ENCODE measurements at places on chromosomes 11 and 22. TPM values are rescaled to one million over a fixed set of nuclear protein-coding genes. Genes with fewer than 3 reads are reported as not detected.

- peak overlapping the region; percentile 100 for H3K27ac ChIP-seq
- peaks cover 60% of the 10 kb centered on the region for H3K4me1 ChIP-seq
- no peak overlapping the region for H3K4me3 ChIP-seq
Measured at GRCh38 chr22:35303029-35303624, 3.4 kb downstream of the TOM1 start.

GRCh38 chr11:36214976-36215692 lies 74.1 kb downstream of the COMMD9 start:
- no peaks in the 10 kb centered on the region for H3K27me3 ChIP-seq
- H3K36me3 ChIP-seq = no peaks in the 10 kb centered on the region
- no peak overlapping the region for H3K4me3 ChIP-seq
- no peak overlapping the region for H3K27ac ChIP-seq
- no peak for DNase-seq
- no peaks in the 10 kb centered on the region for H3K4me1 ChIP-seq

DNA sequence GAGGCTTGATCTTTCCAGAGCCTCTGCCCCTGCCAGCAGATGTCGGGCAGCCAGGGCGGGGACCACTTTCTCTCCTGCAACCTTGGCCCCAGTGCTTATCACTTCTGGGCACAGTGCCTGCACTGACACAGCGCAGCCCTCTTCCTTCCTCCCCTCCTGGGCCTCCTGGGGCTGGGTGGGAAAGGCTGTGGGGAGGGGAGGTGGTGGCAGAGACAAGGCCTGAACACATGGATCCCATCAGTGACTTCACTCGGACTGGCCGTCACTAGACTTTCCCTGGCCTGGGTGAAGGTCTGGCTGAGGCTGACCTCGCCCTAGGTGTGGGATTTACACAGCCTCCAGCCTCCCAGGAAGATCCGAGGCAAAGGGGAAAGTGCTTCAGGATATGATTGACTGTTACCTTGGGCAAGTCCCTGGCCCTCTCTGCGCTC lies 68.1 kb downstream of the LRRC32 start:
- peak; percentile 85 for DNase-seq
- peaks cover 30% of the 10 kb centered on the region for H3K4me1 ChIP-seq
- no peaks in the 10 kb centered on the region for H3K27me3 ChIP-seq
- H3K36me3 ChIP-seq = no peaks in the 10 kb centered on the region

DNA sequence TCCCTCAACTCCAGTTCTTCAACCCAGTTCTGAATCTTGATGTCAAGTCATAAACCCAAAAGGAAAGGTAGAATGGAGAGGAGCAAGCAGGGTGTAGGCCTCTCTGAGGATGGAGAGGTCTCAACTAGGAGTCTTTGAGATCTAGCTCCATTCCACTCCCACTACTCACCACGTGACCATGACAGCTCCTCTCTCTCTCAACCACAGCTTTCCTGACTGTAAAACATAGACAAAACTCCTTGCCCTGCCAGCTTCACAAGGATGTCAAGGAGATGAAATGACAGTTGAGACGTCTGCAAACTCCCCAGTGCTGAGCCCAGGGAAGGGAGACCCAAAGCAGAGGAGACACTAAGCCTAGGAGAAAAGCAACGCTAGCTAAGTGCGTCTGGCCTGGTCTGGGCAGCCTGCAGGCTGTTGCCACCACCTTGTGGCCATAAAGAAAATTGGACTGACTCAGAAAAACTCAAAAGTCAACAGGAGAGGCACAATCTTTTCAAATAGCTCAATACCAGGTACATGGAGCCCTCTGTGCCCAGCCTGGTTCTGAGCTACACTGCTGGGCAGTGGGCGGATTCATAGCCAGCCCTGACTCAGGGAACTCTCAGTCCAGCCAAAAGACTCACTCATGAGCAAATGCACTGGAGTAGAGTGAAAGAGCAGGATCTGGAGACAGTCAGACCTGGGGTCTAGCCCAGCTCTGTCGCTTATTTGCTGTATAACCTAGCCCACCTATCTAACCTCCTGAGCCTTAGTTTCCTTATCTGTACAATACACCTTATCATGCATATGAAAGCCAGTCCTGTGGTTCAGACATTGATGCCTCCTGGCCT lies 3.4 kb downstream of the CLPB start:
- H3K27ac ChIP-seq = no peak overlapping the region
- peaks cover 14% of the 10 kb centered on the region for H3K4me1 ChIP-seq
- H3K36me3 ChIP-seq = peaks cover 16% of the 10 kb centered on the region
- H3K27me3 ChIP-seq = no peaks in the 10 kb centered on the region

DNA sequence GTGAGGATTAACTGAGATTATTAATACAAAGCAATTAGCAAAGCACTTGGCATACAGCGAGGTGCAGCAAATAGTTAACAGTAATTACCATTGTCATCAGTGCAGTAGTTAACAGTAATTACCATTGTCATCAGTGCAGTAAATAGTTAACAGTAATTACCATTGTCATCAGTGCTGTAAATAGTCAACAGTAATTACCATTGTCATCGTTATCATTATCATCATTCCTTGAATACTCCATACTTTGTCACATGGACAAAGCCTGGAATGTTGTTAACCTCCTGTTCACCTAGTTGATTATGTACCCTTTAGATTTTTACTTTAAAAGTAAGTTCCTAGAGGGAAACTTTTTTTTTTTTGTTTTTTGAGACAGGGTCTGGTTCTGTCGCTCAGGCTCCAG lies 19.5 kb upstream of the LYVE1 start:
- no peak for DNase-seq
- no peak overlapping the region for H3K4me3 ChIP-seq
- H3K27me3 ChIP-seq = no peaks in the 10 kb centered on the region
- peak overlapping the region; percentile 80 for H3K27ac ChIP-seq

GRCh38 chr11:88345408-88345807 lies 7.9 kb upstream of the CTSC start:
- peaks cover 16% of the 10 kb centered on the region for H3K4me1 ChIP-seq
- H3K27me3 ChIP-seq = no peaks in the 10 kb centered on the region
- no peak overlapping the region for H3K4me3 ChIP-seq
- peak overlapping the region; percentile 21 for H3K27ac ChIP-seq

DNA sequence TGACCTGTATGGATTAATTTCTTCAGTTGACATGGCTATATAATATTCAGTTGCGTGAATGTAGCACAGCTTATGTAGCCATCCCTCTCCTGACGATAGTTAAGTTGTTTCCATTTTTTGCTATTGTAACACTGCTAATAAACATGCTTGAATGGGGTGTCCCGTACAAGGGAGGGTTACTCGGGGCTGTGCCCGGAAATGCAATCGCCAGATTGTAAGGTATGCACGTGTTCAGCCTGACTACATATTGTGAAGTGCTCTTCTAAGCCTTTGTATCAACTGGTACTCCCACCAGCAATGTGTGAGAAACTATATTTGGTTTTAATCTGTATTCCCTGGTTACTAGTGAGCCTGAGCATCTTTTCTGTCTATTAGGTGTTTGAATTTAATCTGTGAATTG lies 16.1 kb downstream of the ST3GAL4 start:
- H3K36me3 ChIP-seq = no peaks in the 10 kb centered on the region
- no peaks in the 10 kb centered on the region for H3K27me3 ChIP-seq
- no peak overlapping the region for H3K27ac ChIP-seq
- H3K4me3 ChIP-seq = no peak overlapping the region
- no peak for DNase-seq

- no peak for DNase-seq
- H3K27ac ChIP-seq = no peak overlapping the region
- H3K36me3 ChIP-seq = no peaks in the 10 kb centered on the region
- peaks cover 14% of the 10 kb centered on the region for H3K27me3 ChIP-seq
- no peaks in the 10 kb centered on the region for H3K4me1 ChIP-seq
- no peak overlapping the region for H3K4me3 ChIP-seq
Measured at GRCh38 chr11:62295504-62295903, 3.4 kb downstream of the SCGB1D4 start.

DNA sequence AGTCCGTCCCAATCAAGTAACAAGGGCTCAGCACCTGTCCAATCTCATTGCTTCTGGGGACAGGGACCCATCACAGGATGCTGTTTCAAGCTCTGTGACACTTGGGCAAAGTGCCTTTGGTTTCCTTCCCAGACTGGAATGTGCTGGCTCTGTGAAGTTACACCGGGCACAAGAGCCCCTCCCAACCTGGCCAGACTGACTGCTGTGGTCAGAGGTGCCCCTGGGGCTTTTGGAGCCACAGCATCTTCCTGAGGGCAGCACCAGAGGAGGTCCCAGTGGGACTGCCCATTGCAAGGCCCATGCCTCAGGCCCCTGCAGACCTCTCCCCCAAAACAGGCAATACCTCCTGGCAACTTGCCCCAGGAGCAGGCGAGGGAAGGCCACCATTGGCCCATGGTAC lies 155.2 kb upstream of the GRK3 start:
- no peak for DNase-seq
- H3K27ac ChIP-seq = no peak overlapping the region
- peaks cover 1% of the 10 kb centered on the region for H3K4me1 ChIP-seq
- H3K4me3 ChIP-seq = no peak overlapping the region

GRCh38 chr22:31474743-31475142 lies 14.9 kb downstream of the EIF4ENIF1 start:
- H3K27ac ChIP-seq = no peak overlapping the region
- no peaks in the 10 kb centered on the region for H3K27me3 ChIP-seq
- H3K36me3 ChIP-seq = peaks cover 24% of the 10 kb centered on the region
- peaks cover 7% of the 10 kb centered on the region for H3K4me1 ChIP-seq
- no peak overlapping the region for H3K4me3 ChIP-seq

DNA sequence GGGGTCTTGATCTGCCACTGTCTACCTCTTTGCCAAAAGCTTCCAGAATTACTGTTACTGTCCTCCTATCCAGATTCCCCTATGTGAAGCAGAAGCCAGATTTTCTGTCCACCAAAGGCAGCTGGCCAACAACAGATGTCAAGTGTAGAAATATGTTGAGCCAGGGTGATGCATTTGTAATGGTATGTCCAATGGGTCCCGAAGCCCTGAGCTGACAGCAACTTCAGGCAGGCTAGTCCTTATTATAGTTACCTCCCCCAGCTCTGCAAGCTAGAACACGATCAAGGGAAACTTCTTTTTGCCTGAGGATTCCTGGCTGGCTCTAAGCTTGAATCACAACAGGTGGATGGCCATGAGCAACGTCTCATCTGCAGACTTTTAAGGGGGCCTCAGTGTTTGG lies 10.2 kb downstream of the PAMR1 start:
- H3K4me1 ChIP-seq = peaks cover 35% of the 10 kb centered on the region
- H3K27ac ChIP-seq = no peak overlapping the region
- H3K36me3 ChIP-seq = no peaks in the 10 kb centered on the region
- no peak overlapping the region for H3K4me3 ChIP-seq

The BRSK2 gene
- total RNA-seq = not detected

The TUB gene
- 19.2 TPM for total RNA-seq

The MYOD1 gene
- not detected for total RNA-seq

The MYRF gene
- total RNA-seq = 0.29 TPM

The DSCAML1 gene
- not detected for total RNA-seq

The LYVE1 gene
- not detected for total RNA-seq

The GAL3ST1 gene
- total RNA-seq = not detected

The P4HA3 gene
- 8.7 TPM for total RNA-seq

The RAPSN gene
- total RNA-seq = 0.29 TPM
